ENCODE measurements at places on chromosomes 1 and 21.

GRCh38 chr1:187689129-187689528 is 860.4 kb downstream of the PLA2G4A start:
- no peak for DNase-seq

- DNase-seq = no peak
Observed at GRCh38 chr1:58895082-58895481, 111.2 kb upstream of the JUN start.

DNA sequence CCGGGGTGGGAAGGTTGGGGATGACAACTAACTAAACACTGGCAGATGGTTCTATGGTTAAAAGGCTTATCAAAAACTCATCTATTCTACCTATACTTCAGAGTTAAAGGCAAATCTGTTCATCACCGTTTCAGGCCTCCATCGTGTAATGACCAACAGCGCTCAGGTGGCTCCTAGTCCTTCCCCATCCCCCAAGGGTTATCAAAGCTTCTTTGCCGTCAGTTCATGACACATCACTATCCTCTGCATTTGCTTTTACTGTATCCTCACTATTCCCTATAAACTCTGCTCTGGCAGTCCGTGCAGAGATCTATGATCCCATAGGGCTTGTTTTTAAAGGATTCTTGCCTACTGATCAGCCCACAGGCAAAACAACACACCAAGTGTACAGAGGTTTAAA is 8.2 kb downstream of the HMGN1 start:
- no peak for DNase-seq

DNA sequence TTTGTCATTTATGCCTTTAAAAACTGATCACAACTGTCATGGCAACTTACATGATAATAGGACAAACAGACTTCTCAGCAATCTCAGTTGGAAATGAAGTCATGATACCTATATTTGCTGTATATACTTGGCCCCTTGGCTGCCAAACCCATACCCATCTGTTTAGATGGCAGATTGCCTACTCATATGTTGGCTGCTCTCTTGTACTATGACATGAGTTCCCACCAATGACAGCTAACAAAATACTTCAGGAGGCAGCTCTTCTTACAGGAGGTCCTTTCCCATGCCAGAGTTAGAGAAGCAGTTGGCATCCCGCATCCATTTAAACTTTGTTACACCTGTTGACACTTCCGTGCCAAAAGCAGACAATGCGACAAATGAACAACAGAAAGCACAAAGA is 603.1 kb upstream of the ADGRL2 start:
- DNase-seq = no peak

DNA sequence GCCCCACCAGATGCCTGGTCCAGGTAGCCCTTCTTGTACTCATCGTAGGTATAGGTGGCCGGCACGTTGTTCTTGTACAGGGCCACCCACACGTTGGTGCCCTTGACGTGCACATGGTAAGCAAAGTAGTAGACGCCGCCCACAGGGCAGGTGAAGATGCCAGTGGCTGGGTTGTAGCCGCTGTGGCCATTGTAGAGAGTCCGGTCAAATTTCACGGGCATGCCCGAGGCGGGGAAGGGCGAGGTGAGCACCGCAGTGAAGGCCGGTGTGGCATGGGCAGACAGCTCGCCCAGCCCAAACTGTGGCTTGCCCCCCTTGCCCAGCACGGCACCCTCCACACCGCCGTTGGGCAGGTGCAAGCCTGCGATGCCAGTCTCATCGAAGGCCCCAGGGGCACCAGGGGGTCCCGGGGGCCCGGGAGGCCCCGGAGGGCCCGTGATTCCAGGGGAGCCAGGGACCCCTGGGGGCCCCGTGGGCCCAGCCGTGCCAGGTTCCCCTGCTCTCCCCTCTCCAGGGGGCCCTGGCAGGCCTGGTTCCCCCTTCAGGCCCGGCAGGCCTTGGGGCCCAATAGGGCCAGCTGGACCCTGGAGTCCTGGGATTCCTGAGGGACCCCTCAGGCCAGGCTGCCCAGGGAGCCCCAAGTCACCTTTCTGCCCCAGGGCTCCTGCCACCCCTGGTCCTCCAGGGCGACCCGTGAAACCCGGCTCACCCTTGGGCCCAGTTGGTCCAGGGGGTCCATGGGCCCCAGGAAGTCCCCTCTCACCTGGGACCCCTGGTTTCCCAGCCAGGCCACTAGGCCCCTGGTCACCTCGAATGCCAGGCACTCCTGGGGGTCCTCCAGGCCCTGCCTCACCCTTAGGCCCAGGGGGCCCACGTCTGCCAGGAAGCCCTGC is 9.2 kb downstream of the ADPRS start:
- DNase-seq = no peak

DNA sequence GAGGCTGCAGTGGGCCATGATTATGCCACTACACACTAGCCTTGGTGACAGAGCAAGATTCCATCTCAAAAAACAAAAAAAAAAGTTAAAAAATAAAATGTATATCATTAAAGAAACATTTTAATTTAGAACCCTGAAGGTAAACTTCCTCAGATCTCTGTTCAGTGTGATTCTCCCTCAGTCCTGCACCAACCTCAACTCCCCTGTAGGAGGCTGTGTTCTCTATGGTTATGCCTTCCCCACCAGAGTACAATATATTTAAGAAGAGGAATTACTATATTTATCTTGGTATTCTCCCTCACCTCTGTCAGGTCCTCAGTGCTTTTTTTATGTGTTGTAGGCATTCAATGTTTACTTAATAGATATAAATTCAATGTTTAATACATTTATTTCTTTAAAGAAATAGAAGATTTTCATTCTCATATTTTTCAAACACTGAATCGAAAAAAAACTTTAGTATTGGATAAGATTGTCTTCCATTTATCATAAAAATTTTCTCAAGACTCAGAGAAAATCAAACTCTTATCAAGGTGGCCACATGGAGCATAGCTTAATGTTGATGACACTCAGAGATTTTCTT is 4.8 kb upstream of the LRRC8B start:
- no peak for DNase-seq

DNA sequence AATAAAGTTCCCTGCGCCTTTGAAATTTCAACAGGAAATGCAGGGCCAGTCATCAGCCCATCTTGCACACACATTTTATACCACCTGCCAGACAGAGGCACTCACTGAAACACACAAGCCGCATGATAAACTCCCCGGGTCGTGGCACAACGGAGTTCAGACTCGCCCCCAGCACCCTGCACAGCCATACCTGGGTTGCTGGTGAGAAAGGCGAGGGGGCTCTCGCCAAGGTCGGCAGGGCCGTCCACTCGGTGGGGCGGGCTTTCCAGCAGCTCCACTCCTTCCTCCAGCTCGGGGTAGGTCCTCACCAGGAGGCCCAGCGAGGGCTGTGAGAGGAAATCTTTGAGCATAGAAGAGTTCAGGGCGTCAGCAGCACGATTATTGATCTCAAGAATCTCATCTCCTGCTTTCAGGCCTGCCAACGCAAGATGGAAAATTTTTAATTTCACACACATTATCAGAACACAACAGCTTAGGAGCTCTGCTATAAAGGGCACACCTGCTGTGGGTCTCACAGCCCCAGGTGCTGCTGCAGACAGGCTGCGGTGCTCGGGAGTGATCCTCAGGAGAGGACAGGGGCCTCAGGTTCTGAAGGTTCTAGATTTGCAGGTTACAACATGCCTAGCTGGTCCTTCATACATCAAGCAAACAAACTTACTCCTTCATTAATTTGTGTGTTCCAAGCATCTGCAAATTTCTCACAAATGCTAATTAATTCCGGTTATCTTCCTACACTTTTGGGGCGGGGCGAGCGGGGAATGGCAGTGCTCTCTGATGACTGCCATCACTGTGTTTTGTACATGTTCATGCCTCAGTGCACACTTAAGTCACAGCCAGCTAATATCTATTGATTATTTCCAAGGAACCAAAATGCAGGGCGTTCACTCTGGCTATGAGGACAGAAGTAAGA is 144.2 kb upstream of the KRTAP19-8 start:
- DNase-seq = peak; percentile 59

DNA sequence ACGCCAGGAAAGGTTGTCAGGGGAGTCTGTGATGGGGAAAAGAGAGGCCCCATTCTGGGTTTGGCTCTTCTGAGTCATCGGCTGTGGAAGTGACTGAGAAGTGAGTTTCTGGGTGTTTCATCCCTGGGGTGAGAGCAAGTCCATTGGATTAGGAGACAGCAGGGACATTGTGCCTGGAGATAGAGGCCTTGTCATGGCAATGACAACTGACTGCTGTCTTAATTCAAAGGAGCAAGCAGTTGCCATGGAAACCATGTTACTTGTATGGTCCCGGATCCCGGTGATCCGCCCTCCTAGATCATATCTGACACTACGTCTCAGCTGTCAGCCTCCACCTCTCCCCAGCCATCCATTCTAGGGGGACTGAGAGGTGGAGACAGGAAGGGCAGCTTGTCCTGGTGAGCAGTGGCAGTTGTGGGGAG is 34.4 kb downstream of the KIAA0040 start:
- DNase-seq = no peak

DNA sequence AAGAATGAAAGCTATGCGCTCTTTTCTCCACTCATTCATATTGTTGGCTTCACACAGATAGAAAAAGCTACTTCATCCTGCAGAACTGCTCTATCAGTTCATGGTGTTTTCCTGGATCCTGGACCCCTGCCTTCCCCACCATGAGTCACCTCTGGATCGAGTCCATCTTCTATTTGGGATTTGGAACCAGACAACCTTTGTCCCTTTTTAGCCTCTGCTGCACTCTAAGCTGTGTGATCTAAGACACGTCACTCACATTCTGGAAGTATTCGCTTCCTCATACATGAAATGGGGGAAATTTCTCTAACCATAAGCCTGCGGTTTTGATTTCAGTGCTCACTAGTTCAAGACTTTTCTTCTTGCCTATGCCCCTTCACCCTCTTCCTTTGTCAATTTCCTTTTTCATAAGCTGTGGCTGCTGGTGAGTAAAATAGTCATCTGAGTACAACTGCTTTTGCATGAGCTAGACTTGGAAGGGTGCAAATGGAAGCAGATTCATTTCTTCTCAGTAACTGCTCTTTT is 14.1 kb upstream of the DEGS1 start:
- peak; percentile 20 for DNase-seq

- no peak for DNase-seq
Observed at GRCh38 chr1:115982400-115982799, 6.1 kb downstream of the SLC22A15 start.

GRCh38 chr1:155648207-155649147 is 38.5 kb downstream of the MSTO1 start:
- no peak for DNase-seq

DNA sequence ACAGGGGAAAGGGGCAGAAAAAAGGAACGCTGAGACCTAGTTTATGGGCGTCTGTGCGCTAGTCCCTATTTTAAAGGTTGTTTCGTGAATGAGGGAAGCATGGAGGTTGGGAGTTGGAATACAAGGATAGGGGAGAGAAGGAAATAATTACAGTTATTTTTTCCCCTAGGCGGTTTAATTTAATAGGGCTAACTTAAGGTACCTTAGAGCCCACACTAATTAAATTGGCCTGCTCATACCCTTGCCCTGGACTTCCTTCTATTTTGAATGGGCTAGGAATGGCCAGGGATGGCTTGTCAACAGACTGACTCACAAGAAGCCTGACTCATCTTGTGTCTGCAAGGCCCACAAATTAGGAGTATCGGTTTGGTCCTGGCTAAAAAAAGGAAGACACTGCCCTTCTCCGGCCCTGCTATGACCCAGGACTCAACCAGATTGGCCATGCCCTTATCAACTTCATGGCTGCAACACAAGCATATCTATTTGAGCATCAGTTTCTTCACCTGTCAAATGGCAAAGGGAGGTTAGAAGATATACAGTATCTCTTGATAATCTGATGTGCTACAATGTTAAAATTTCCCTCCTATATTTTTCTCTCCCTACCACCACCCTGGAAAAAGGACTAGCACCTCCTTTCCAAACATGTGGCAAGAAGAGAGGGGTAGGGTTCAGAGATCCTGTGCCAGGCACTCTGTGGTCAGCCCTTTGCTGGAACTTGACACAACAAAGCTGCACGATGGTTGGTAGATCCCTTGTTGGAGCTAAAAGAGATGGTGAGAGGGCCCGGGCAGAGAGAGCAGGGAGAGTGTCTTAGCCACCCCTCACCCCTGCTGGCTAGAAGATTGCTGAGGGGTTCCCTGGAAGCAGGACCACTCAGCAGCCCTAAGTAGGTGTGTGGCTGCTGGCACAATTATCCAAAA is 2.2 kb upstream of the SSBP3 start:
- no peak for DNase-seq

DNA sequence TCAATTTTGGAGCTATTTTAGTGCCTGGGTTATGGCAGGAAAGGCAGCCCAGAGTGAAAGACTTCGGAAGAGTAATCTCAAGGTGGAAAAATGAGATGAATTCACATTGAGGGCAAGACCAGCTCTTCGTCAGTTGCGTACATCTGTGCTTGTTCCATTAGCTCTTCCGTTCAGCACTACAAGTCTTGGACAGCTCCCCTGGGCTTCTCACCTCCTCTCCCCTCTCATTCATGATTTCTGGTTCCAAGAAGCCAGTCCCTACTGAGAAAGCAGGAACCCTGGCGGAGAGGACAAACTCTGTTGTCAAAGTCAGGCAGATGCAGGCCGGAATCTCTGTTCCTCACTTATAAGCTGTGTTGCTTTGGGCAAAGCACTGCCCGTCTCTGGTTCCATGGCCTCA is 76.5 kb downstream of the ACTL8 start:
- DNase-seq = no peak

- DNase-seq = peak; percentile 83
Observed at GRCh38 chr1:7953850-7954609, 7.5 kb upstream of the PARK7 start.
